ENCODE measurements at places on chromosomes 11 and 22. TPM values are rescaled to one million over a fixed set of nuclear protein-coding genes. Genes with fewer than 3 reads are reported as not detected.

SMDT1 gene
- total RNA-seq = 50.2 TPM

CENPM gene
- total RNA-seq = 95.4 TPM

RASD2 gene
- not detected for total RNA-seq

MCAM gene
- 8.4 TPM for total RNA-seq

PHLDA2 gene
- 3.6 TPM for total RNA-seq

FOLR1 gene
- total RNA-seq = not detected

SWAP70 gene
- total RNA-seq = 9.5 TPM

Data from activated naive CD4-positive, alpha-beta T cell treated with anti-CD3 and anti-CD28 coated beads for 36 hours (primary cell).